ENCODE measurements at places on chromosomes 11 and 22.

DNA sequence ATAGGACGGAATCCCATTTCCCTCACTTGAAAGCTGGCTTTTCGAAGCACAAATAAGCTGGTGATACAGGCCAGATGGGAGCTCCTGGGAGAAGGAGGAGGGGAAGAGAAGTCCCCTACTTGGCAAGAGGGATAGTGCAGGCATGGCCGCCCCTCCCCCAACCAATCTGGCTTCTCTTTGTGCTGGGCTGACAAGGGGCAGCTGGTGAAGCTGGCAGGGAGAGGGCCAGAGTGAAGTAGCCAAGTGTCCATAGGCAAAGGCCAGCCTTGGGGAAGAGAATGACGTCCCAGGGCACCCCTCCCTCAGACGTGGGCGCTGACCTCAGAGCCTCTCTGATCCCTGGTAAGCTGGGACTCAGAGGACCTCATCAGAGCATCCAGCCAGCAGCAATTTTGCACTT, 78.7 kb upstream of the GRAMD1B start:
- DNase-seq = no peak

- DNase-seq = no peak
These were observed 1069.4 kb downstream of the NTM start for GRCh38 chr11:132439711-132440255.

DNA sequence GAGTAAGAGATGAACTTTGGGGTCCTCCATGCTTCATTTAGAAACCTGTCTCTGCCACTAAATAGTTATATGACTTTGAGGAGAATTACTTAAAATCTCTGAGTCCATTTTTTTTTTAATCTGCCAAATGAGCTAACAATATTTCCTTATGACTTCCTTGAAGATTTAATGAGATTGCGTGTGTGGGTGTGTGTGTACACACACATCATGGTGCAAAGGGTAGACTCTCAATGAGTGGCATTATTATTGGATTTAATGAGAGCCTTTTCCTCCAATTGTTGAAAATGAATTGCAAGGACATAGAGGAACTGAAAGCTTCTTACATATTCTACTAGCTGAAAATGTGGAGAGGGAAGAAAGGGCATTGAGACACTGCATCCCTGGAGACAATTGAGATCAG, 573.5 kb upstream of the LUZP2 start:
- DNase-seq = no peak

DNA sequence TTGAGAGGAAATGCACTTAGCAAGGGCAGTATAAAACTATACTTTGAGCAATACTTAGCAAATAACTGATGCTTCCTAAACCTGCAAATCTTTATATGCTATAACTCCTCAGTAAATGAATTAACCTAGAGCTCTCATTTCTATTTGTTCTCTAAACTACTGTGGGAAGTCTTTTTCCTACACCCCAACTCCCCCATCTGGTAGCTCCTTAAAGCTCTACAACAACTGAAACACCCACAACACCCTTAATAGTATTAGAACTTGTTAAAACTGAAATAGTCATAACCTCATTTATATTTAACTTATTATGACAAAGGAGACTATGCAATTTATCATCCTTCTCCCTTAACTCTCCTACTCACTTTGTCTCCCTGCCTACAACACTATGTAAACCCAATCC, 43.4 kb downstream of the GUCY1A2 start:
- no peak for DNase-seq

DNA sequence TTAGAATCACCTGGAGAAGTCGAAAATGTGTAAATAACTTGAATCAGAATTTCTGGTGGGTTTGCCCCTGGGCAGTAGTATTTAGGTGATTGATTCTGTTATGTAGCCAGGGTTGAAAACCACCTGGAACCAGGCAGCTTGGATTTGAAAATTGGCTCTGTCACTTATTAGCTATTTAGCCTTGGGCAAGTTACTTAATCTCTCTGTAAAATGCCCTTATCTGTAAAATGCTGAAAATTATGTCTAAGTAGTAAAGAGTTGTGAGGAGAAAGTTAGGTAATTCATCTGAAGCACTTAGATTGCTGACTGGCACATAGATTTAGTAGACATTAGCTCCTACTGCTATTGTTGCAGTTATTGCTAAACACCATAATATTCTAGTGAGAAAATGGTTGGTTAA, 49.3 kb downstream of the PPME1 start:
- DNase-seq = peak; percentile 67

DNA sequence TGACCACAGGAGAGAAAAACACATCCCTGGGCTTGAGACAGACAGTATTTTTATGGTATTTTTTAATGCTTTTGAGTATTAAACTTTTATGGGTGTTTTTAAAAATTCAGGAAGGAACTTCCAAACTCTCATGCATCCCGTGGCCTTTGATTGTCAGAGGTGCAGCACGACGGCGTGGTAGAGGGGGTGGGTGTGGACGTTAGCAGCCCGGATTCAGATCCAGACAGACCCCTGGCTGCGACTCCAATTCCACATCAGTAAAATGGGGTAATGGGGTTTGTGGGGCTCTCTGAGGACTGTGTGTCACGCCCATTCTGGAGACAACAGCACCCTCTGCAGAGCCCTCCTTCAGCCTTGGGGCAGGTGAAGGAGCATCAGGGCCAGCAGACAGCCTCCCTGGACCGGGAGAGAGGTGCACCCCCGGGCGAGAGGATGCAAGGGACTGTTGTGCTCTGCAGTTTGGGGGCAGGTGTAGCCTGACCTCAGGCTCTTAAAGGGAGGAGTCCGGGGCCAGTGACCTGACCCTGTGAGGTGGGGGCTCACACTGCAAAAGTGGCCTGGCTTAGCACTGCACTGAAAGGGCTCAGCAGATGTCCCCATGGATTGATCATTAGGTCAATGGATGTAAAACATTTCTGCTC, 1024.3 kb downstream of the TBC1D22A start:
- no peak for DNase-seq

GRCh38 chr22:27086080-27087044, 429.0 kb downstream of the MIAT start:
- no peak for DNase-seq

DNA sequence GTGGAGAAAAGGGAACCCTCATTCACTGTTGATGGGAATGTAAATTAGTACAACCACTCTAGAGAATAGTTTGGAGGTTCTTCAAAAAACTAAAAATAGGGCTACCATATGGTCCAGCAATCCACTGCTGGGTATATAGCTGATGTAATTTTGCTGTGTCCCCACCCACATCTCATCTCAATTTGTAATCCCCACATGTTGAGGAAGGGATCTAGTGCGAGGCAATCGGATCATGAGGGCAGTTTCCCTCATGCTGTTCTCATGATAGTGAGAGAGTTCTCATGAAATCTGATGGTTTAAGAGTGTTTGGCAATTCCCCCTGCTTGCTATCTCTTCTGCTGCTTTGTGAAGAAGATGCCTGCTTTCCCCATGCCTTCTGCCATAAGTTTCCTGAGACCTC, 17.1 kb upstream of the OR52M1 start:
- no peak for DNase-seq

- no peak for DNase-seq
These were observed 5.0 kb downstream of the OOSP3 start for GRCh38 chr11:59883597-59883996.

GRCh38 chr11:86249307-86250098, 5.0 kb downstream of the EED start:
- DNase-seq = peak; percentile 12

DNA sequence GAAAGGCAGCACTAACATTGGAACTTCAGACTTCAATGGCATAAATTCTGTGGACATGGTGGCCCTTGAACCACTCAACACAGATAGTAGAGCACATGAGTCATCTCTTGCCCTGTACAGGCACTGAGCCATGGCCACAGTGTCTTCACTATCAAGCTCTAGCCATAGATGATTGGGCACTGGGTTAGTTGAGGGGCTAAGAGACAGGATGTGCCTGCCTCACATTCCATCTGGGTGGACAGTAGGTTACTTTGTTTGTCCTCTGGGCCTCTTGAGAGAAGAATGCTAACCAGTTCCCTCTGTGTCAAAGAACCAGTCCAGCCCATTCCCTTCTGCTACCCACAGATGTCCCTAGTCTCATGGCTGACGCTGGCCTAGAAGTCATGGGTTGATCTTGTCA, 39.8 kb downstream of the OR6Q1 start:
- DNase-seq = no peak

GRCh38 chr22:19118329-19118880, 3.8 kb downstream of the DGCR2 start:
- no peak for DNase-seq

- DNase-seq = no peak
These were observed 2.9 kb downstream of the GRIA4 start for GRCh38 chr11:105612771-105613170.

DNA sequence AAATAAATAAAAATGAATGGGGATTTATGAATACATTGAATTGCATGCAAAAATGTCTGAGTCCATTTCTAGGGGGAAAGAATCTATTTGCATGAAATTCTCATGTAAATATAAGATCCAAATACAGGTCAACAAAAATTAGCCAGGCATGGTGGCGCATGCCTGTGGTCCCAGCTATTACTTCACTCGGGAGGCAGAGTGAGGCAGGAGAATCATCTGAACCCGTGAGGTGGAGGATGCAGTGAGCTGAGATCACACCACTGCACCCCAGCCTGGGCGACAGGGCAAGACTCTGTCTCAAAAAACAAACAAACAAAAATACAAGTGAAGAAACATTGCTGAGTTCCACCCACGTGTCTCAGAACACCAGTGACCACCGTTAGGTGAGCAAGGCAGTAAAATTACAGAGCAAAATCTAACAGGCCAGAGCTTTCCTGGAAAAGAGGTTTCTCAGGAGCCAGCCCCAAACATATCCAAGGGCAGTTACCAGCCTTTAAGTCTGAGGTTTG, 17.3 kb downstream of the PACSIN2 start:
- no peak for DNase-seq

DNA sequence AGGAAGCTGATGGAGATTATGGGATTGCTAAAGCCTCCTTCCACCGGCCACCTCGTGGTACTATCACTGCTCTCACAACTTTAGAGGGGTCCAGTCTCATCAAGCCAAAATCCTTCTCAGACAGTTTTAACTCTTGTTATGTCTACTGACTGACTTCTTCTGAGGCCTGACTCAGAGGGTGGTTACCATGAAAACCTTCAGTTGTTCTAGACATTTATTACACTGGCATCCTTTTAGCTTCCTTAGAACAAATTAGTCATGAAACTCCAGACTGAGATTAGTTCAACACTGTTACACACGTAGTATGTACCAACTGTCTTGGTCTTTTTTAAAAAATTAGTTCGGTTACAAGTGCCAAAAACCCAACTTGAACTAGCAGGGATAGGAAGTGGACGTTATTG, 7.5 kb downstream of the DIXDC1 start:
- peak; percentile 63 for DNase-seq

DNA sequence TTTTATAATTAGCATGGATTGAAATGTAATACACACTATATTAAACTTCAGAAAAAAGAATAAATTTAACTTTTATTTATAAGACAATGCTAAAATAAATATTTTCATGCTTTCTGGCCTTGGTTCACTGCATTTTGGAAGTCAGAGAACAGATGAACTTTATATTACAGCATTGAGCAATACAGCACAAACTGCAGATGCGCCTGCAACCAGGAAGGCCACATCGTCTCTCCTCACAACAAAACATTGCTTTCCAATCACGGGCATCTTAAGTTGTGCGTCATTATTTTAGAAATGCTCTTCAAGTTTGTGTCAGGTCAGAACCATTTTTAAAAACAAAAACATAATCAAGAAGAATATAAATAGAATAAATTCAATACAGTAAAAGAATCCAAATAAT, 89.3 kb upstream of the CEP126 start:
- DNase-seq = no peak

GRCh38 chr11:24705474-24705873, 208.6 kb downstream of the LUZP2 start:
- no peak for DNase-seq

GRCh38 chr22:37225481-37225880, 13.2 kb upstream of the SSTR3 start:
- no peak for DNase-seq

DNA sequence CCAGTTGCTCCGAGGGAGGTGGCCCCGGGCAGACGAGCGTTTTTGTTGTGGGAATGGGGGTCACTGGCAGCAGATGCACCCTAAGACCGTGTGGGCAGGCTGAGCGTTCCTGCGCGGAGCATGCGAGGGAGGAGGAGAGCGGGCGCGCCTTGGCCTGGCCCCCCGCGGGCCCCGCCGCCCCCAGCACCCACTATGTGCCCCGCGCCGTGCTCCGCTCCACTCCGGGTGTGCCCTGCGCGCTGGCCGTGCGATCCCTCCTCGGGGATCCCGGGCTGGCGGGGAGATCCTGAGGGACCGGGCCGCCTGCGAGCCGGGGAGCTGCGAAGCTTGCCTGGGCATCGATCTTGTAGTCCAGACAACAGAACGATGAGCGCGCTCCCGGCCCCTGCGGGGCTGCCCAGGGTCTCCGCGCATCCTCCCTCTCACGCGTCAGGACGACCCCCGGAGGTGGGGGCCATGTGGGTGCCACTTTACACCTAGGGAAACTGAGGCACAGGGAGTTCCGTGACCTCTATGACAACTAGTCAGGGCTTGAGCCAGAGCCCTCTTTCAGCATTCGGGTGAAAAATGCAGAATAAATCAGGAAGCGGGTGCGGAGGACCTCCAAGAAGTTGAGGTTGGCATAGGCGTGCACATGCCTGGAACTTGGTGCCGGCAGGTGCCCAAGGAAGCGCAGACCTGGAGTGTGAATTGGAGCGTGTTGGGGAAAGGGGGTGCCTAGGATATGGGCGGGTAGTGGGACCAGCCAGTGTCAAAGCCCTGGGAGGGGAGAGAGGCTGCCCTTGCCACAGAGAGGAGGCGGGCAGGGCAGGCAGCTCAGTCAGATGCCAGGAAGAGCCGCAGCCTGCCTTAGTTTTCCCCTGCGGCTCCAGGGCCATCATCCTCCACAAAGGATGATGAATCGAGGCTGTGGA, 1.3 kb upstream of the KMT5B start:
- DNase-seq = no peak

- no peak for DNase-seq
These were observed 75.3 kb downstream of the CD44 start for GRCh38 chr11:35214226-35214770.

- DNase-seq = no peak
These were observed 627 bp downstream of the ASCL2 start for GRCh38 chr11:2269601-2270321.

- DNase-seq = peak; percentile 76
These were observed 631 bp downstream of the PHF21A start for GRCh38 chr11:46120346-46121300.

GRCh38 chr11:13183094-13183825, 94.3 kb upstream of the BMAL1 start:
- DNase-seq = peak; percentile 63

- DNase-seq = peak; percentile 24
These were observed 253.0 kb upstream of the CCDC179 start for GRCh38 chr11:23112987-23113886.

- DNase-seq = no peak
These were observed 49.8 kb upstream of the CYP2D6 start for GRCh38 chr22:42180349-42180842.
